Spinal cord (tissue), 10 donors: ENCODE measurements at places on chromosomes 11 and 22. TPM values are rescaled to one million over a fixed set of nuclear protein-coding genes. Genes with fewer than 3 reads are reported as not detected.

The CHCHD10 gene
- total RNA-seq: 10.6 TPM

The ARL2 gene
- total RNA-seq: 75.4 TPM

The SEC14L3 gene
- total RNA-seq: not detected

The CCDC81 gene
- 8.6 TPM for total RNA-seq

The CYP2D6 gene
- 0.79 TPM for total RNA-seq

The NFRKB gene
- total RNA-seq: 32.3 TPM

The HSCB gene
- total RNA-seq: 14.7 TPM

The MOGAT2 gene
- not detected for total RNA-seq

The HBB gene
- 2,002 TPM for total RNA-seq

The DCHS1 gene
- 43.6 TPM for total RNA-seq

The MMP27 gene
- not detected for total RNA-seq

The USP2 gene
- 3.0 TPM for total RNA-seq

The CARD16 gene
- 5.4 TPM for total RNA-seq

The C22orf42 gene
- total RNA-seq: 2.8 TPM

The CLMP gene
- total RNA-seq: 33.8 TPM

The GLYATL2 gene
- 1.9 TPM for total RNA-seq

The OR2D2 gene
- 0.22 TPM for total RNA-seq

The KRTAP5-2 gene
- not detected for total RNA-seq

The YPEL4 gene
- 2.6 TPM for total RNA-seq

The GRIK4 gene
- total RNA-seq: 6.1 TPM

The XKR3 gene
- total RNA-seq: 0.10 TPM

The HORMAD2 gene
- 0.59 TPM for total RNA-seq

The ALDH3B1 gene
- total RNA-seq: 2.9 TPM

The MRGPRE gene
- 6.6 TPM for total RNA-seq

The CASP12 gene
- 1.2 TPM for total RNA-seq

The PATE3 gene
- total RNA-seq: not detected

The C11orf42 gene
- not detected for total RNA-seq
